ENCODE measurements at places on chromosomes 7 and 10. TPM values are rescaled to one million over a fixed set of nuclear protein-coding genes. Genes with fewer than 3 reads are reported as not detected.

Gene CDC14C
- total RNA-seq, result not detected

Gene DPYSL4
- 14.1 TPM for total RNA-seq

Gene CPA4
- total RNA-seq, result 0.59 TPM

Gene ANKRD2
- 0.78 TPM for total RNA-seq

Gene CALML5
- total RNA-seq, result not detected

Gene NUTM2E
- 0.07 TPM for total RNA-seq

Gene MEOX2
- not detected for total RNA-seq

Gene ADIRF
- total RNA-seq, result 36.5 TPM

Gene MYOZ1
- not detected for total RNA-seq

Gene THSD7A
- 30.5 TPM for total RNA-seq

Gene NPY
- total RNA-seq, result not detected

Gene TACC2
- 6.1 TPM for total RNA-seq

Gene MMD2
- not detected for total RNA-seq

Gene WIPF3
- not detected for total RNA-seq

Gene ZC3HAV1
- 60.4 TPM for total RNA-seq

Gene LBX1
- total RNA-seq, result not detected

Gene PRKAR2B
- total RNA-seq, result 84.7 TPM

Gene ZDHHC6
- total RNA-seq, result 29.3 TPM

Gene FANK1
- 1.4 TPM for total RNA-seq

Gene KIF20B
- 14.2 TPM for total RNA-seq

Gene CYP2C9
- not detected for total RNA-seq

Gene OR2A42
- total RNA-seq, result under 0.01 TPM

Gene CYP3A5
- not detected for total RNA-seq

Gene MDFIC
- 16.2 TPM for total RNA-seq

Gene PLAU
- total RNA-seq, result 29.0 TPM

Gene FZD8
- 19.3 TPM for total RNA-seq

Gene IGF2BP3
- 81.2 TPM for total RNA-seq

Gene HTR5A
- total RNA-seq, result not detected

Gene MRC1
- 2.4 TPM for total RNA-seq

Gene BTBD16
- not detected for total RNA-seq

Gene CLRN3
- 0.11 TPM for total RNA-seq

Gene CC2D2B
- 0.04 TPM for total RNA-seq

Gene ENTPD1
- 5.7 TPM for total RNA-seq

Gene OR13A1
- total RNA-seq, result not detected

Gene DEPP1
- total RNA-seq, result 395 TPM

Gene TMEM196
- not detected for total RNA-seq

Gene PNLIPRP2
- total RNA-seq, result not detected

Gene RASSF4
- 12.3 TPM for total RNA-seq

Gene CYP17A1
- total RNA-seq, result not detected

Gene NUP205
- 78.0 TPM for total RNA-seq

Gene PRTFDC1
- 22.5 TPM for total RNA-seq

Gene CHAT
- total RNA-seq, result not detected

Gene CPA2
- not detected for total RNA-seq

Gene HSPA12A
- 0.13 TPM for total RNA-seq
